ENCODE measurements at places on chromosomes 3 and 15. TPM values are rescaled to one million over a fixed set of nuclear protein-coding genes. Genes with fewer than 3 reads are reported as not detected.

The ITIH3 gene
- total RNA-seq = not detected

The RBSN gene
- 17.9 TPM for total RNA-seq

The DZIP1L gene
- not detected for total RNA-seq

The PAK6 gene
- total RNA-seq = 1.9 TPM

The FRMD4B gene
- total RNA-seq = 27.1 TPM

The FSIP1 gene
- 1.5 TPM for total RNA-seq

The MYLK gene
- 0.14 TPM for total RNA-seq

The VEPH1 gene
- not detected for total RNA-seq

The CAND2 gene
- total RNA-seq = 0.45 TPM

The LSMEM2 gene
- not detected for total RNA-seq

The TADA3 gene
- 65.6 TPM for total RNA-seq

- DNase-seq = no peak
Measured at GRCh38 chr3:126307591-126308393, 49.4 kb downstream of the KLF15 start.

DNA sequence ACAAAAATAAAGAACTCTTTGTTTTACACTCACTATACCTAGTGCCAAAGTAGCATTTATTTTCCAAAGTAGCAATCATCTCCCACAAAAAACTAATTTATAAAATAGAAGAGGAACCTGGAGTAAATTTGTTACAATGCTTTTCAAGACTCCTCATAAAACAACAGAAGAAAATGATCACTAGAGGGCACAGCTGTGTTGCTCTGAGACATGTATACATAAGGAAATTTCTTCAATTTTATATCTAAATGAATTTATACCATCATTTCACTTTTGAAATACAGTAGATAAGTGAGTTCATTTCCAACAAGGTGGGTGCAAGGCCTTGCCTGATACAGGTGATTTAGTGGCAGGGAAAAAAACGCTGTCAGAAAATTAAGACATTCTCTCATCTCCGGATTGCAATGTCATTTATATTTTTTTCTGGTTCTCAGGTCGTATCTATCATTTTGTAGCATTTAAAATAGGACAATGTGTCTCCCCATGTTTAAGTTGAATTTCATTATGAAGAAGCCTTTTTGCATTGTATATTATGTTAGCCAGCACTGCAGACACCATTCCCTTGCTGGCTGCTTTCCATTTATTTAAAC is 25.3 kb upstream of the ARHGEF26 start:
- DNase-seq = no peak

DNA sequence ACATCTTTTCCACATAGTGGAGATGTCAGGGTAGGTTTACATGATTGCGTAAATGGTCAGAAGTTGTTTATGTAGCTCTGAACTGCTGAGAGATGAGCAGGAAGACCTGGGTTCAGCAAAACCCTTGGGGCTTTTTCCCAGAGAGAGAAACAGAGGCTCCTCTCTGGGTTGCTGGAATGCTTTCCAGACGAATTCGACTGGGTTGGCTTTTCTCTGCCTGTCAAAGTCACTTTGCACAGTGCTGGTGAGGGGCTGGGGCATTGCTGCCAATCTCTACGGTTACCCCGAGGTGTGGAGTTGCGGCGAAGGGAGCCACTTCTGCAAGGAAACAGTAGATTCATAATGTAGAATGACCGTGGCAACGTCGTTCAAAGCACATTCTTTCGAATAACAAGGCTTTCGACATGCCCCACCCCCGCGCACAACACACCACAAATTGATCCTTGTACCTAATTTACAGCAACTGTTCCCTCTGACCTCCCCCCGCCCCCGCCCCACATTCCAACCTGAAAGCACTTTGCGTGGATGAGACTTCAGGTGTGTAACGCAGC is 950 bp upstream of the CNTN4 start:
- no peak for DNase-seq

DNA sequence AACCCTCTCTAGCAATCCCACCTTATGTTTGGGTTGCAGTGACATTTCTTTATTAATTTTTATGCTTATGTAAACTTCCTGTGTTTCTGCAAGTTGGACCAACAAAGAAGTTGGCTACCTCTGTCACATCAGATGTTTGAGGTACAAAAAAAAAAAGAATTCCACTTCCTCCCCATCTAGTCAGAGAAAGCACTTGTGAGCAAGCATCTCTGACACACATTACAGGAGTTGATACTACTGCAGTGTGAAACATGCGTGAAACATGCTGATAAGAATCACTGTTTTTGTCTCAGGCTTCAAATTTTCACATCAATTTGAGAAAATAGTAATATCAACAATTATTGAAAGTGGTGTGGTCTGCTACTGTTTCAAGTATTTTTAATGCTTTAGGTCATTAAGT is 1.3 kb downstream of the SCAANT1 start:
- no peak for DNase-seq

- DNase-seq = no peak
Measured at GRCh38 chr15:77546050-77546501, 86.6 kb downstream of the LINGO1 start.

DNA sequence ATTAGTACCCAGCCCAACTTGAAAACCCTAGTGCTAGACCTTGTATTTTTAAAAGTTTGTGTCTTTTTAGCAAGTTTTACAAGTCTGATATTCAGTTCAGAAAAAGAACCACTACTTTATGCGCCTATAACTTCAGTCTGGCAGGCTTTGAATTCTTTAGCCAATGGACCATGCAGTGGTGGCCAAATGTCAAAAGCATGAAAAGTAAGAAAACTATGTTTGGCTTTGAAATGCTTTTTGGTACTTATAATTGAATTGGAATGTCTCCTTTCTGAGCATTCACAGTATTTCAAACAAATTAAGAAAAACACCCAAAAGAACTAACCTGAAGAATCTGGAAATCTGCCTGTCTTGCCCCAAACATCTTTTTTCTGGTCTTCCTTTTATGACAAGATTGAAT is 12.8 kb downstream of the WDR48 start:
- DNase-seq = no peak

DNA sequence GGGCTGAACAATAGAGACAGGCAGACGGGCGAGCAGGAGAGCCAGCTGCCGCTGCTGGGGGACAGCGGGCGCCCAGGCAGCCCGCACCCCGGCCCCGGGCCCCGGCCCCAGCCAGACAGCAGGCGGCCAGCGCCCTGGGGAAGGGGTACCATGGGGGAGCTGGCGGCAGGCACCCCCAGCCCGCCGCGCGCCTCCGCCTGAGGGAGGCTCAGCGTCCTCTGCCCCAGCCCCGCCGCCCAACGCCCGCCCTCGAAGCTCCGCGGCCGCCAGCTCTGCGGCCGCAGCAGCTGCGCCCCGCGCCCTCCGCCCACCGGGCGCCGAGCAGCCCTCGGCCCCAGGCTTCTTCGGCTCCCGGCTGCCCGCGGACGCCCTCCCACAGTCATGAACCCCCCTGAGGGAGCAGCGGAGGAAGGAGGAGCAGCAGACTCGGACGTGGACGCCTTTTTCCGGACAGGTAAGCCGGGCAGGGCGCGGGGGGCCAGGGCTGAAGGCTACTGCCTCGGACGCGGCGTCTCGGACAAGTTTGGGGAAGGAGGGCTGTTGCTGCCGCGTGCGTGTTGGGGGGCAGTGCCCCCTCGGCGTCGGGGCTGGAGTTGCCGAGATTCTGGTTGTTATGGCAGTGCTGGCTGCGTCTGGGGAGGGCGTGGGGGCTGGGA is 41.6 kb upstream of the ROPN1 start:
- DNase-seq = no peak

- no peak for DNase-seq
Measured at GRCh38 chr15:40325700-40326099, 2.2 kb downstream of the INAFM2 start.

DNA sequence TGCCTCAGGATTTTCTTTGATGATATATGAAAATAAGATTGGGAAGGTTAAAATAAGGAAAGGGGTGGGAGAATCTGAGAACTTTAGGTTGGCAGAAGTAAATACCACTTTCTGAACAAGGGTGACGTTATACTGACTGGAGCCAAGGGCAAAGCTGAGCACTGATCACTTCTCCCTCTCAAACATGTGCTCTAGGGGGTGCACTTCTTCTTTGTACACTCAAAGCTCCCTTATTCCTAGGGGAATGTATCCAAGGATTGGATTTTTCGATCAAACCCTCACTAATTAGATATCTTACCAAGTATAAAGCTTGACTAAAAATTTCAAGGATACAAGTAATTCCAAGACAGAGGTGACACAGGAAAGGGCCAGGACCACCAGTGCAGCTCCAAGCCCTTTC is 243.9 kb upstream of the UMPS start:
- no peak for DNase-seq

DNA sequence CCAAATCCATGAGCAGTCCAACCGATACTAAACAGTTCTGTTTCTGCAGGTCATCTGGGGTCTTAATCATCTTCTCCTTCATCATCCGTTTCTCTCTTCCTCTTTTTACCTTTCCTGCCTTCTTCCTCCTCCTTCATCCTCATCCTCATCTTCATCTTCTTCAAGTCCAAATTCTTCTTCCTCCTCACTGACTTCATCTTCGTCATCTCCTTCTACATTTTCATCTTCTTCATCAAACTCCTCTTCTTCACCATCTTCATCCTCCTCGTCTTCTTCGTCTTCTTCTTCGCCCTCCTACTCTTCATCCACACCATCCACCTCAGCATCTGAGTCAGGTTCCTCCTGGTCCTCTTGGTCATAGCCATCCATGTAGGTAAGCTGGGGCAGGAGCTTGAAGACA is 14.2 kb upstream of the COMMD4 start:
- DNase-seq = no peak

DNA sequence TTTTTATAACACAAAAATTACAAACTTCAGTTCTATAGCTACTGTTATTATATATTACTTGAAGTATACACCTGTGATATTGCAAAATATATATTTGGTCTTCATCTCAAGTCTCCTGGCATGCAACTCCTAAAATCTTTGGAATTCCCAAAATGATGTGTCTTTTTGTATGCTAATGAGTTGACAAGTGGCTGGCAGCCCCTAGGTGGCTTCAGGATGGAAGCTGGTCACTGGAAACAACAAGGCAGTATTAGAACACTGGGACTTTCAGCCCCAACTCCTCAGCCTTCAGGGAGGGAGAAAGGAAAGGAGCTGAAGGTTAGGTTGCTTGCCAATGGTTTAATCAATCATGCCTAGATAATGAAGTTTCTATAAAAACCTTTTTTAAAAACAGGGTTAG is 112.0 kb downstream of the SCAPER start:
- DNase-seq = no peak

DNA sequence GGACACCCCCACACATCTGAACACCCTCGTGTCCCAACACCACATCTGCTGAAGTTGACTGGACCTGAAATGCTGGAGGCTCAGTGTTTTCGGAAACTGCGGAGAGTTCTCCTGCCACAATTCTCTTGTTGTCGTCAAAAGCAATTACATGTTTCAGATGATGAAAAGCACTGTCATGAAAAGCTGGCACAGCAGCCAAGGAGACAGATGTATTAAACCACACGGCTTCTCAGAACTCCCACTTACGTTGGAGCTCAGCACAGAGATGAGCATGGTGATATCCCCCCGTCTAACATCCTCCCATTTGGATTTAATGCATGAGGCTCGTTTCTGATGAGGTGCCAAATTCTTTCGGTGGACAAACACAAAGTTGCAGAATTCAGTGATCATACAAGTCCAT is 180.1 kb downstream of the RORA start:
- DNase-seq = no peak

GRCh38 chr3:39505866-39506742 is 38.6 kb downstream of the MOBP start:
- no peak for DNase-seq

DNA sequence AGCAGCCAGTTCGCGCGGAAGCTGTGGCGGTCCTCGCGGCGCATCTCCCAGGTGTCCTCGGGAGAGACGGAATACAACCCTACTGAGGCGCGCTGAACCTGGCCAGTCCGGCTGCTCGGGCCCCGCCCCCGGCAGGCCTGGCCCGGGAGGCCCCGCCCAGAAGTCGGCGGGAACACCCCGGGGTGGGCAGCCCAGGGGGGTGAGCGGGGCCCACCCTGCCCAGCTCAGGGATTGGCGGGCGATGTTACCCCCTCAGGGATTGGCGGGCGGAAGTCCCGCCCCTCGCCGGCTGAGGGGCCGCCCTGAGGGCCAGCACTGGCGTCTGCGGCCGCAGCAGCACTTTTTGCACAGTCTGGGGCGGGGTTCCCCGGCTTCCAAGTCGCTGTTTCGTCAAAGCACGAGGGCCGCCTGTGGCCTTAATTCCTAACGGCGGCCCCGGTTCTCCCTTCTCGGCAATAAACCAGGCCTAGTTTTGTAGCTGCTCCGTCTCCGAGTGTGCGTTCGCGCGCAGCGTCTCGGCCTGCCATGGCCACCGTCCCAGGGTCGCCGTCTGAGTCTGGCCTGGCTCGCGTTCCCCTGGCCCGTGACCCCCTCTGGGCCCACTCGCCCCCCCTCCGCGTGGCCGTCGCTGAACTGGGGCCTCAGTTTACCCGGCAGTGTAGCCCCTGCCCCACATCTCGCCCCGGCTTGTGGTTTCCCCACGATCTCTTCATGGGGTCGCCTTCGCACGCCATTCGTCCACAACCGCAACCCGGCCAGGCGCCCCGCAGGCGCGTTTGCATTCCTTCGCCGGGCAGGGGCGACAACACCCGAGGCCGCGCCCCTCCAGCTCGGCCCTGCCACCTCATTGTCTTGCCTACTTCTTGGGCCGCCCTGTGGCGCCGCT is 30.0 kb downstream of the NBEAL2 start:
- peak; percentile 95 for DNase-seq

- DNase-seq = no peak
Measured at GRCh38 chr15:86183596-86184491, 104.2 kb downstream of the AGBL1 start.

GRCh38 chr3:4948395-4948794 is 30.8 kb upstream of the BHLHE40 start:
- no peak for DNase-seq

DNA sequence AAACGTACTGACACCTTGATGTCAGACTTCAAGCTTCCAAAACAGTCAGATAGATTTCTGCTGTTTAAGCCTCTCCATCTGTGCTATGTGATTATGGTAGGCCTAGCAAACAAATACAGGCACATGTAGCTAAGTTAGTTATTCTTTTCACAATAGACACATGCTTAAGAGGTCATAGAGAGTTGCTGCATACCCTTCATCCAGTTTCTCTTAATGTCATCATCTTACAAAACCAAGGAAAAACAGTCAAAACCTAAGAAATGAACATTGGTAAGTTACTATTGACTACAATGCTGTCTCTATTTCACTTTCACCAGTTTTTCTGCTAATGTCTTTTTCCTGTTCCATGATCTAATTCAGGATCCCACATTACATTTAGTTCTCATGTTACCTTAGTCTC is 946.8 kb downstream of the TUSC7 start:
- no peak for DNase-seq

DNA sequence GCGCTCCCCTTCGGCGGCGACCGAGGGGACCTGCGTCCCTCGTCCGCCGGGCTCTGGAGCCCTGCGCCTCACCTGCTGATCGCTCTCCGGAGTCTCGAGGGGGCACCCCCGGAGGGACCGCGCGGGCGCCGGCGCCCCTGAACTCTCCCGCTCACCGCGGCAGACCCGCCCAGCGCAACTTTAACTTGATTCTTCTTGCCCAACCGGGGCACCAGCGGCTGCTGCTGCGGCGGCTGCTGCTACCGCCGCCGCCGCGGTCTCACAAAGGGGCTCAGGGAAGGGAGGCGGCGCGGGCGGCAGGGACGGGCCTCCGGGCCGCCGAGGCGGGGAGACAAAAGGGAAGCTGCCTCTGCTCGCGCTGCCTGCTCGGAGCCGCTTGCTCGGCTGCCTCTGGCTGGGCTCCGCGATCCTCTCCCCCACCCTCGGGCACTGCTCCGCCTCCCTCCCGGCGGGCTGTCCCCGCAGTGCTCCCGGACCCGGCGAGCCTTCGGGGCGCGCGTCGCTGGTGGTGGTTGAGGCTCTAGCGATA is at the start of gene PPM1L:
TSS of gene PPM1L (plus strand) at position 456 of the 529 bp plus-strand sequence.
- peak; percentile 77 for DNase-seq

- DNase-seq = no peak
Measured at GRCh38 chr3:11088831-11089230, 65.5 kb upstream of the HRH1 start.
